Upper lobe of left lung (tissue), 6 donors: ENCODE measurements at places on chromosomes 13 and 19. TPM values are rescaled to one million over a fixed set of nuclear protein-coding genes. Genes with fewer than 3 reads are reported as not detected.

- H3K27ac ChIP-seq: no peak overlapping the region
- no peak overlapping the region for H3K4me3 ChIP-seq
- no peaks in the 10 kb centered on the region for H3K27me3 ChIP-seq
- no peaks in the 10 kb centered on the region for H3K4me1 ChIP-seq
These were observed 584.2 kb upstream of the SLITRK1 start for GRCh38 chr13:84466461-84466860.

GRCh38 chr19:42229301-42229854 lies 9.3 kb downstream of the ZNF526 start:
- H3K27ac ChIP-seq: no peak overlapping the region
- no peak overlapping the region for H3K4me3 ChIP-seq
- no peaks in the 10 kb centered on the region for H3K27me3 ChIP-seq

NOTCH3 gene
- total RNA-seq: 31.6 TPM

GRCh38 chr13:59890054-59890453 lies 273.7 kb downstream of the DIAPH3 start:
- H3K27ac ChIP-seq: no peak overlapping the region
- DNase-seq: no peak
- no peaks in the 10 kb centered on the region for H3K4me1 ChIP-seq
- no peaks in the 10 kb centered on the region for H3K36me3 ChIP-seq

DNA sequence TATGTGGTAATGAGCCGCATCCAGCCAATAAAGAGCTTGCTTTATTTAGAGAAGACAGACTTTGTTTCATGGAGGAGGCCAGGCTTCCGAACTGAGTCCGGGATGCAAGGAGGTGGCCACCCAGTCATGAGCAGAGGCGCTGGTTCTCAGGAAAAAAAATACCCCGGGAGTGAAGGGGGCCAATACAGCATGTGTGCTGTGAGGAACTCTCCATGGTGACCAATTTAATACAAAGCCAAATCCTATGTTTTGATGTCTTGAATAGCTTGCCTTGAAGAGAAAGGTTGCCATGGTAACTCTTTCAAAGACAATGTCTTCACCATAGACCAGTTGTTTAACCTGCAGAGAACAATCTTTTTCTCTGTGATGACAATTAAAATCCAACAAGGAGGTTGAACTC lies 43.4 kb upstream of the PDCD5 start:
- H3K36me3 ChIP-seq: no peaks in the 10 kb centered on the region
- no peak for DNase-seq
- H3K27ac ChIP-seq: no peak overlapping the region
- H3K27me3 ChIP-seq: no peaks in the 10 kb centered on the region
- no peak overlapping the region for H3K4me3 ChIP-seq
- H3K4me1 ChIP-seq: no peaks in the 10 kb centered on the region

GRCh38 chr19:10533646-10534386 lies 9.9 kb upstream of the ATG4D start:
- DNase-seq: no peak
- no peaks in the 10 kb centered on the region for H3K27me3 ChIP-seq
- no peaks in the 10 kb centered on the region for H3K36me3 ChIP-seq
- H3K27ac ChIP-seq: no peak overlapping the region
- H3K4me1 ChIP-seq: no peaks in the 10 kb centered on the region

CABP5 gene
- total RNA-seq: not detected

DNA sequence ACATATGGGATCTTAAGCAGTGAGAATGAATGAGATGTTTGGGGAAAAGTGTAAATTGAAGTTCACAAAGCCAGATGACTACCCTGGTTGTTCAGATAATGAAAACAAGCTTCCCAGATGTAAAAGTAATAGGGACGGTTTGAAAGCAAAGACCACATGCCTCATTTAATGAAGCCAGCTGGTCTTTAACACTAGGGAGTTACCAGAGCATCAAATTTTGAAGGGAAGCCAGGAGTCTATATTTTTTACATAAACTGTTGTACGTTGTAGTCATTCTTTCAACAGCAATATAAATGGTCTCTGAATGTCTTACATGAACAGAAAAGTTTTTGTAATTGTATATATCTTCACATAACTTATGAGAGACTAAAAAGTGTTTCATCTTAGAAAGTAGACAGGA lies 2604.5 kb upstream of the PCDH20 start:
- no peak overlapping the region for H3K4me3 ChIP-seq
- H3K36me3 ChIP-seq: no peaks in the 10 kb centered on the region
- H3K27ac ChIP-seq: no peak overlapping the region
- no peaks in the 10 kb centered on the region for H3K27me3 ChIP-seq

MBD3L2 gene
- total RNA-seq: not detected

DNA sequence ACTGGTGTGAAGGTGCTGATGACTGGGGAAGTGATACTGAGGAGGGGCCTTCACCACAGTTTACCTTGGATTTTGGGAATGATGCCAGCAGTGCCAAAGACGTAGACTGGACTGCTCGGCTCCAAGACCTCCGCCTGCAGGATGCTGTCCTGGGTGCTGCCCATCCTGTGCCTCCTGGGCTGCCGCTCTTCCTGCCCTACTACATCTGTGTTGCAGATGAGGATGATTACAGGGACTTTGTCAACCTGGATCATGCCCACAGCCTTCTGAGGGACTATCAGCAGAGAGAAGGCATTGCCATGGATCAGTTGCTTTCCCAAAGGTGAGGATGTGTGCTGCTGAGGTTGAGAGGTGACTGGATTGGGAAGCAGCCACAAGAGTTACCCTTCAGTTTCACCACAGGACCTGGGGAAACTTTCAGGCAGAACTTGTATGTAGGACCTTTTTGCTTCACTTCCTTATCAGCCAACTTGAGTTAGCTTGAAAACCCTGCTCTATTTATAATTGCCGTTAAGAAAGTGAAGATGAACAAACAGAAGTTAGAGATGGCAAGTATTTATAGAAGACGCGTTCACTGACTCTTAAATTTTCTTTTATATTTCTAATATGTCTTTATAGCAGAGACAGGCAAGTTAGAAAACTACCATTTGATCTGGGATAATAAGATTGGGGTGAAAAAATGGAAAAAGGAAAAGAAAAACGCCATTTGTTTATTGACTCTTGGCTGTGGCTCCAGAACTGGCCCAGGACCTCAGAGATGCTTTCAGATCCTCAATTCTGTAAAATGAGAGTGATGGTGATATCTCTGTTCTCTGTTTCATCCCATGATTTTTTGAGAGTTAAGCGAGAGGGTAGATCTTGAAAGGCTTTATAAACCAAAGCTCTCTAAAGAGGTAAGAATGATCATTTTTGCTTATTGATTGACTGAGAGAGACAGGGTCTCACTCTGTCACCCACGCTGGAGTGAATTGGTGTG lies 5.3 kb downstream of the PDCD2L start:
- DNase-seq: no peak
- H3K27me3 ChIP-seq: no peaks in the 10 kb centered on the region
- H3K4me1 ChIP-seq: peaks cover 8% of the 10 kb centered on the region
- H3K27ac ChIP-seq: no peak overlapping the region
- no peak overlapping the region for H3K4me3 ChIP-seq

DNA sequence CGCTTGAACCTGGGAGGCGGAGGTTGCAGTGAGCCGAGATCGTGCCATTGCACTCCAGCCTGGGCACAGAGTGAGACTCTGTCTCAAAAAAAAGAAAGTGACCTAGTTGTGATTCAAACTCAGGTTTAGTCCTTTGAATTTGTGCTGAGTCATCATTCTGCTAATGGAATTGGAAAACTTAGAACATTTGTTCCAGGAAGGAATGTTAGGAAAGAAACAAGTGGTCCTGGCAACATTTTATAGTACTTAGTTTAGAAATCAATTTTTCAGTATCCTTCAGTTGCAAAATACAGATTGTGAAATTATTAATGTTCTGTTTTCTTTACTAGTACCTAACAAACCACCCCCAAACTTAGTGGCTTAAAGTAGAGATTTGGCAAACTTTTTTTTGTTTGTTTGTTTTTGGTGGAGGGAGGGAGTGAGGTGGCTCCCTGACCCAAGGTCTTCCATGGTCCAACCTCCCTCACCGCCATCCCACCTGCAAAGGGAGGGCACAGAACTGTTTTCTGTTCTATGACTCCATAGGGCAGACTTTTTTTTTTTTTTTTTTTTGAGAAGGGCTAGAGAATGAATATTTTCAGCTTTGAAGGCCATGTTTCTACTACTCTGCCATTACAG lies 9.2 kb upstream of the SULT2A1 start:
- H3K27ac ChIP-seq: peak overlapping the region; percentile 35
- no peak for DNase-seq
- no peak overlapping the region for H3K4me3 ChIP-seq
- H3K27me3 ChIP-seq: no peaks in the 10 kb centered on the region
- H3K36me3 ChIP-seq: no peaks in the 10 kb centered on the region

TIMM29 gene
- 20.2 TPM for total RNA-seq

GRCh38 chr13:99992949-99993351 lies 11.4 kb downstream of the ZIC2 start:
- H3K27ac ChIP-seq: no peak overlapping the region
- H3K36me3 ChIP-seq: no peaks in the 10 kb centered on the region
- no peak overlapping the region for H3K4me3 ChIP-seq
- DNase-seq: no peak
